ENCODE measurements at places on chromosomes 11 and 22. TPM values are rescaled to one million over a fixed set of nuclear protein-coding genes. Genes with fewer than 3 reads are reported as not detected.

The ACRV1 gene
- total RNA-seq, result not detected

The SCN3B gene
- 0.70 TPM for total RNA-seq

GRCh38 chr11:11391796-11392463 is 38.9 kb upstream of the CSNK2A3 start:
- no peak for DNase-seq

DNA sequence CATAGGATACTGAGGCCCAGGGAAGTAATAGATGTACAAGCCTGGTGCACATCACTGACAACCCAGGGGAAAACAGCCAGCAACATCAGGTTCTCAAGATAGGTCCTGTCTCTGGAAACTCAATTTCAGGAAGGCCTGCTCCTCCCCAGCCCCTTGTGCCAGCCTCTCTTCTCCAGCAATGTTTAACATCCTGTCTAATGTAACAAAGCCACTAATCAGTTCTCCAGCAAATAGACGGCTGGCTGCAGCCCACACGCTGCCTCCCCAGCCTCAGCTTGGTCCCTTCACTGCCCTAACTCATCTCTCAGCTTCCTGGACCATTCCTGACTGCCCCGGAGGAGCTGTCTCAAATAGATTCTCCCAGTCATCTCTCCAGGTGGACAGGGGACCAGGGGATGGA is 37.8 kb downstream of the RPL27A start:
- no peak for DNase-seq
